ENCODE measurements at places on chromosomes 1 and 21. TPM values are rescaled to one million over a fixed set of nuclear protein-coding genes. Genes with fewer than 3 reads are reported as not detected.
A peak's percentile ranks its signal among the peaks of the same experiment; 100 is the strongest.

GRCh38 chr1:38179483-38179882, 132.9 kb upstream of the POU3F1 start:
- DNase-seq: no peak

DNA sequence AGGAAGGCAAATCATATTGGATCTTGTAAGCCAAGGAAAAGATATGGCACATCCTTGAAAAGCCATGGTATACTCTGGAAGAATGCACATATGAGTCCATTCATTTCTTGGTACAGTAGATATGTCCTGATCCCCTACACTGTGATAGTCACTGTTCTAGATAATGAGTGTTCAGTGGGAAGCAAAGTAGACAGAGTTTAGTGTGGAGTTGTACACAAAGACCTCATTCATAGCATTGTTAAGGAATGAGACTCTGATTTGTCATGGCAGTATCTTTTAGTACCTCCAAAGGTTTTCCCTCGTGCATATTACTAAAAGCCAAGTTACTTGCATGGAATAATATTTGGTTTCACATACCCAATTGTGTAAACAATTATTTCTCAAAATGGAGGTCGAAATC, 204.7 kb downstream of the NFIA start:
- no peak for DNase-seq

DNA sequence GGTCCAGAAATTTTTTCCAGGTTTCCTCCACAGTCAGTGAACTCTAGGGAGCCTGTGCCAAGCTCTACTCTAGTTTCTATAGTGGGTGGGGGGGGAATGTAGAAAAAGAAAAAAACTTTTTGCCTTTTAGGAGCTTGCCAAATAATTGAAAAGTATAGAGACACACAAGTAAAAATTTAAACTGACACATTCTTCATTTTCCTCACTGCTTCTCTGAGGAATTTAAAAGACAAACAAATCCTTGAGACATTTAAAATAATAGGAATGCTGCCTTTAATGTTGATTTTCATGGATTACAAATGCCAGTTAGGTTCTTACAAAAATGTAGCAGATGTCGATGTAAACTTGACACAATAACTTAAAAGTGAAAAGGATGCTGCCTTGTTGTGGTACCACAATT, 241.9 kb downstream of the DNM3 start:
- DNase-seq: no peak

DNA sequence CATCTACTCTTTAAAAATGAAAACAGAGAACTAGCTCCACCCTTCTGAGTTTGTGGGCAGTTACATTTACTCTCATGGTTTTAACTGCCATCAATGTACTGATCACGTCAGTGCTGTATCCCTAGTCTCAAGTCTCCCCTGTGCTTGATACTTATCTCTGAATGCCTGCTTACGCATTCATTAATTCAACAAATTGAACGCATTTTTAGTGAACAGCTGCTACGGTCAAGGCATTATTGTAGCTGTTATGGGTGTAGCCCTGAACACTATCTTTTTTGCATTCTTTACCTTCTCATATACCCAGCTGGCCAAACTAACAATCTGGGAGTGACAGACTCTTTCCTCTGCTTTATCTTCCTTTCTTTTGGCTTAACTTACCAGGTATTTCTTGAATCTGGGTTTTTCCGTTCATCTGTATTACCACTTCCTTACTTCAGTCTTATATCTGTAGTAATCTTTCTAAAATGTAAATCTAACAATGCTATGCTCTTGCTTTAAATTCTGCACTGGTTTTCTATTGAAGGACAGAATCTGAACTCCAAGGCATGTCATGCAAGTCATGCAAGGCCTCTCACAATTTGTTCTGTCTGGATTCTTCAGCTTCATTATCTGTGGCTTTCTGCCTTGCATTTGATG, 33.3 kb downstream of the SMG7 start:
- no peak for DNase-seq

DNA sequence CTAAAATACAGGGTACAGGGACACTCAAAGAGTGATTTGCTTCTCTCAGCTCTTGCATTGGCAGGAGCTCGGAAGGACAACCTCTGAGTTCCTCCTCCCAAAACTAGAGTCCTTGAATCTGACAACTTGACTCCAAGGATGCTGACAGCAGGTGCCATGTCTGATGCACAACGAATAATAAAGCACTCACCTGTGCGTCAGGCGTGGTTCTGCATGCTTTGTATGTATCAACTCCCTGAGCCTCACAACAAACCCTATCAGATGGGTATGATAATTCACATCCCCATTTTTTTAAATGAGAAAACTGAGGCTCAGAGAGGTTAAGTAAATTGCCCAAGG, 1.4 kb downstream of the LAPTM5 start:
- DNase-seq: no peak

GRCh38 chr1:119000371-119001180, 12.4 kb upstream of the TBX15 start:
- no peak for DNase-seq

DNA sequence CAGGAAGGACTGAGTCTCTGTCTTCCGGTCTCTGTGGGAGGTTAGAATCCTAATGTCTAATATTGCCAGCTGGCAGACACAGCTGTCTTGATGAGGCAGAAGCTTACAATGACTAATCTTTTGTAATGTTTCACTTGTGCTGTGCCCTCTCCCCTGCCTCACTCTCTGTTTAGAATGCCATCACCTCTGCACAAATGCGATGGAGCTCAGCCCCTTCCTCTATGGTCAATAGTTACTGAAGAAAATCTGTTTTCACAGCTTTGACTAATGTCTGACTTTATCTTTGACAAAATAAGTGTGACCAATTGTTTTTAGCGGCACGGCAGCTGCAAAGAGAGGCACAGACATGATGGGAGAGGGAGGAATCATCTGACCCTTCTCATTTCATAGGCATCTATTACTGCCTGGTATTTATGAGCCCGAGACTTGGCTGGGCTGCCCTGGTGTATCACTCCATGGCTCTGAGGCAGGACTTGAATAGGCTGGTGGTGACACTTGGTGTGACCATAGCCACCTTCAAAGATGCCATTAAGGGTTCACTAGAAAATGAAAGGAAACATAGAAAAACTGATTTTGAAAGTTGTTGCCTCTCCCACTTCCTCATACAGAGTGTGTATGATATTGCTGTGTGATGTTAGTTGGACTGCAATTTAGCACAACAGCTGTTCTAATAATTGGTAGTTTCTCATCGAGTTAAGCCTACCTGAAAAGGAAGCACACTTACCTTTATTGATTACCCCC, 163.2 kb upstream of the NBPF11 start:
- DNase-seq: no peak

- DNase-seq: no peak
Observed at GRCh38 chr21:33237486-33237885, 7.7 kb downstream of the IFNAR2 start.

GRCh38 chr1:13662493-13662892, 37.5 kb upstream of the PRDM2 start:
- no peak for DNase-seq

DNA sequence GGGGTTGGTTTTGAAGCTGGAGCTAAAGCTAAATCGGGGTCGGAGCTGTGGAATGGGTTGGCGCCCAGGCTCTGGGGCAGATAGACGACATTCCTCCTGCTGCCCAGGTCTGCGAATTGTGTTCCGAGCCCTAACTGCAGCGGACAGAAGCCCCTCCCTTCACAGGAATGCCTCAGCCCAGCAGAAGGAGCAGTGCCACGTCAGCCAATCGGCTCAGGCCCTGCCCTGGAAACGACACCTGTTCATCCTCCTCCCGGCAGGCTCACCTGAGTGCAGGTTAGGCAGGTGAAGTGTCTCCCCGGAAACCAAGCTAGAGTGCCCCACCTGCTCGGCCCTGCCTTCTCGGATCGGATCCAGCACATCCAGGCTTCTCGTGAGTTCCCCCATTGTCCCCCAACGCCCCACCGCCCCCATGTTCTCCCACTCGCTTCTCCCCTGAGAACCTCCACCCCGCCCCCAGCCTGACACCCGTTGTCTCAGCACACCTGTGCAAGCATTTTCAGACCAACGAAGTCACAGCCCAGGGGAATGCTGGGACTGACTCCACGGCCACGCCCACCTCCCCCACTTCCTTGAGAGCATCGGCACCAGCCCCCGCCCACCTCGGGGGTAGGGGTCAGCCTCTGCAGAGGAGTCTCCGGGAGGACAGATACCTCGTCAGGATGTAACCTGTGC, 775 bp downstream of the TMEM125 start:
- peak; percentile 68 for DNase-seq

- no peak for DNase-seq
Observed at GRCh38 chr1:24862775-24863483, 67.1 kb downstream of the RUNX3 start.

The SPRR2E gene
- total RNA-seq: not detected

The GJA9 gene
- not detected for total RNA-seq

The SLC6A17 gene
- 1.6 TPM for total RNA-seq

The NR5A2 gene
- not detected for total RNA-seq

Measured in chondrocyte (in vitro differentiated cells).